ENCODE measurements at places on chromosomes 5 and 9.

DNA sequence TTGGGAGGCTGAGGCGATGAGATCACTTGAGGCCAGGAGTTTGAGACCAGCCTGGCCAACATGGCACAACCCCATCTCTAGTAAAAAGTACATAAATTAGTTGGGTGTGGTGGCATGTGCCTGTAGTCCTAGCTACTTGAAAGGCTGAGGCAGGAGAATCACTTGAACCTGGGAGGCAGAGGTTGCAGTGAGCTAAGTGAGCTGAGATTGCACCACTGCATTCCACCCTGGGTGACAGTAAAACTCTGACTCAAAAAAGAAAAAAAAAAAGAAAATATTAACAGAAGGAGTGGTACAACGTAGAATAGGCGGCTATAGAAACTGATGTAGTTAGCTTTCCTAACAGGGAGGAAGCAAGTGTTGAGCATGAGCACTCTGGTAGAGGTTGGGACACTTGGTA is 59.9 kb downstream of the PBX3 start:
- no peak for DNase-seq

DNA sequence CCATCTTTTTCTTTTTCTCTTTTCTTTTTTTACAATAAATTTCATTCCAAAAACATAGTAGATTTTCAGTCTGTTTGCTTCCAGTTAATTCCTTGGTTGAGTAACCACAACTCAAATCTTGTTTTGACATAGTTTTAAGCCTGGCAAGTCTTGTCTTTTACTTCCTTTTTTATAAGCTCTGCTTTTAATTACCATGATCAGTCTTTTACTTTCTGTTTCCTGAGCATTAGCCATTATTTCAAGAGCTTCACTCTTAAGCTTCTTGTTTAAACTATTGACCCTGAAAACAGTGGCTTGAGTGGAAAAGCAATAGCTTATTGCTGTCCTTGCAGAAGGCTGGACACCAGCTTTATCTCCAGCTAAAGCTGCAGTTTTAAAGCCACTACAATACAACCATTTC is 1363.3 kb downstream of the MAT2B start:
- no peak for DNase-seq

DNA sequence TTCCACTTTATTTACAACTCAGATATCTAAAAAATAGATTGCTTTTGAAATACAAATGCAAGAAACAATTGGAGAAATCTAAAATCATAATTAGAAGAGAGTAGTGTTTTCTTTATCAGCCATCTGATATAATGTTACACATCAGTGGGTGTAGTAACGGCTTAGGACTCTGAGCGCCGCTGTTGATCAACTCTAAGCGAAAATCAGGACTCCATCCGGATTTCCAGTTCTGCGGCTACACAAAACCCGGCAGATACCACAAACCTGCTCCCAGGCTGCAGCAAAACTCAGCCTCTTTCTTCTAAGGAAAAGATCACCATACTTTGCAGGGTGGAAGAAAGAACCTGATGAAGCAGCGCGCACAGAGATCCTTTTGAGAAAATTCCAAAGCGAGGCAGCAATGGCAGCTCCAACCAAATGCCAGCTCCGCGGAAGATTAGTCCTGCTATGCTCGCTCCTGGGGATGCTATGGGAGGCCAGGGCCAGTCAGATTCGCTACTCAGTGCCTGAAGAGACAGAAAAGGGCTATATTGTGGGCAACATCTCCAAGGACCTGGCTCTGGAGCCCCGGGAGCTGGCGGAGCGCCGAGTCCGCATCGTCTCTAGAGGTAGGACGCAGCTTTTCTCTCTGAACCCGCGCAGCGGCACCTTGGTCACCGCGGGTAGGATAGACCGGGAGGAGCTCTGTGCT is at the start of gene PCDHGA9:
Gene PCDHGA9 (plus strand): TSS at position 226 of the 691 bp plus-strand sequence. CDS start 175 bp downstream, at position 401.
- no peak for DNase-seq

- no peak for DNase-seq
Observed at GRCh38 chr9:76772686-76773445, 8.6 kb downstream of the PCA3 start.

DNA sequence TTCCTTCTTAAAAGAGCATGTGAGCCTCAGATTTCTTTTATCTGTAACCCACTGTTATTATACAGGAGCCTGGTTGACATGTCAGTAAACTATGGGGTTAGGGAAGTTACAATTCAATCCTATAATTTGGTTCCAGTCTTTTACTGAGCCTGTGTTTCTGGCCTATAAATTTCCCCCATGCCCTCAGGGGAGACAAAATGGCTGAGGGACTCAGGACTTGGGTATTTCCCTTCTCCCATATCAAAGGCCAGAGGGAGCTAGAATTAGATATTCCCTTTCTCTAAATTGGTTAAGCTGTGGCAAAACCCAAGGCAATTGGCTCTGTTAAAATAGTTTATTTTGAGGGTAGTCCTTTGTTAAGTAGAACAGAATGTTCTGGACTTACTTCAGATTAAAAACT is 823.2 kb downstream of the TLE1 start:
- DNase-seq: no peak

GRCh38 chr5:162323466-162323865 is 255.9 kb downstream of the GABRG2 start:
- no peak for DNase-seq

GRCh38 chr9:91789941-91790340 is 160.1 kb downstream of the ROR2 start:
- DNase-seq: no peak

DNA sequence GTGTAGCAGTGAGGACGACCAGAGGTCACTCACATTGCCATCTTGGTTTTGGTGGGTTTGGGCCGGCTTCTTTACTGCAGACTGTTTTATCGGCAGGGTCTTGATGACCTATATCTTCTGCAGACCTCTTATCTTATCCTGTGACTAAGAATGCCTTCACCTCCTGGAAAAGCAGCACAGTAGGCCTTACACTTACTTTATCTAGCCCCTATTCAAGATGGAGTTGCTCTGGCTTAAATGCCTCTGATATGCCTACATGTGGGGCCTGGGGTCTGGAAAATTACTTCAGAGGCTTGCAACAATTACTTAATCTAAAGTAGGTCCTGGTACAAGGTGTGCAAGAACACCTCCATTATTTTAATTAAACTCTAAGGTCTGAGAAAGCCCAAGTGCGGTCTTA is 86.9 kb upstream of the IL12B start:
- DNase-seq: no peak

GRCh38 chr5:26530305-26530704 is 508.1 kb downstream of the CDH9 start:
- no peak for DNase-seq

GRCh38 chr5:154031937-154032489 is 6.7 kb downstream of the FAM114A2 start:
- no peak for DNase-seq

DNA sequence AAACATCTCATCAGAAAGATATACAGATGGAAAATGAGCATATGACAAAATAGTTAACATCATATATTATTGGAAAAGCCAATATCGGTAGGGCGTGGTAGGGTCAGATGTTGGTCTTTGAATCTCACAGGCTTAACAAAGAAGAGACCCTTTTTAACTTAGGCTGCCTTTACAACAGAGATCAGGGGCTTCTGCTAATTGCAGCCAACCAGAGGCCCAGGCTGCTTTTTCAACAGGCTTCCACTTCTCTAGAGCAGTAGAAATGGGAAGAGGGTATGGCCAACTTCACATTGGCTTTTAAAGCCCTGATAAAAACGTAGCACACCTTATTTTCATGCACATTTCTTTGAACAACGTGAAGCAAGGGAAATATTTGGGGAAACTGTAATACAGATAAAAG is 764.3 kb upstream of the CTNND2 start:
- no peak for DNase-seq

DNA sequence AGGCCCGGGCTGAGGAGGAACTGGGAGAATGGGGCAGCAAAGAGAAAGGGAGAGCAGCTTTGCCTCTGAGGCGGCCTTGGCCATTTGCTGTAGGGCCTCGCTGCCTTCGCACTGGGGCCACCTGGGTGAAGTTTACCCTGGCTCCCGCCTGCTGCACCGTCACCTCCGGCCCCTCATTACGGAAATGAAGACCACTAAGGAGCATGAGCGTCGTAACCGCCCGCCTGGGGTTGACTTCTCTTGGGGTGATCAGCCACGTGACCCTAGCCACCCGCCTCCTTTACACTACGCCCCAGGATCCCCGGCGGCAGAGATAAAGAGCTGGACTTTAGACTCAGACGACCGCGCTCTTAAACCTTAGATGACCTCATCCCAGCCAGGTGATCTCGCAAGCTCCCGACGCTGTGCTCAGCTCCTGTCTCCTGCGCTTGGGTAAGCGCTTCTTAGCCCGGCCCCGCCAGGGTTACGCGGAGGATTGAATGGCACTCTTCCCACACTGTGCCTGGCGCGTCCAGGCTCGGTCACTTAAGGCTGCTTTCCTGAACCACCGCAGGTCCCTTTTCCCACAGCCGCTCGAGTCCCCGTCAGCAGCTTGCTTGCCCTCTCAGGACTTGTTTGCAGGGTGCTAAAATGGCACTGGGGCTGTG is 107.9 kb upstream of the LARP1 start:
- no peak for DNase-seq

DNA sequence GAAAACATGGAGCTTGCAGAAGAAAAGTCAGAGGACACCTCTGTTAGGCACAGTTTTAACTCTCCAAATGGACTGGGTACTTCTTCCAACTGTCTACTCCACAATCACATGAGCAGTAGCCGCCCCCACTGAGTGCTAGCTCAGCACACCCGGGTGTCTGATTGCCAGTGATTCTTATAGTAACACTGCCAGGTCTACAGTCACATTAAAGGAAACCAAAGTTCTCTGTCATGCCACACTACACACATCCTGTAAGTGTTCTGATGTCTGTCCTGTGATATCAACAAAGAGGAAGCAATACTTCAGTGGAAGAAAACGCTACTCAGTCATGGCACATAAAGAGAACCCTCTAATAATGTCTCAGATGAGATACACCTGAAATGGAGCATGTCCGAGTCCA is at the start of gene HAVCR2:
Gene HAVCR2 (minus strand): TSS at position 69 of the 400 bp plus-strand sequence. CDS start 61 bp downstream, at position 8.
- peak; percentile 22 for DNase-seq

GRCh38 chr9:7405924-7406604 is 393.5 kb downstream of the DMAC1 start:
- DNase-seq: no peak

- DNase-seq: no peak
Observed at GRCh38 chr9:103941104-103941503, 153.0 kb upstream of the SMC2 start.

- no peak for DNase-seq
Observed at GRCh38 chr5:1718669-1719068, 81.0 kb downstream of the MRPL36 start.

DNA sequence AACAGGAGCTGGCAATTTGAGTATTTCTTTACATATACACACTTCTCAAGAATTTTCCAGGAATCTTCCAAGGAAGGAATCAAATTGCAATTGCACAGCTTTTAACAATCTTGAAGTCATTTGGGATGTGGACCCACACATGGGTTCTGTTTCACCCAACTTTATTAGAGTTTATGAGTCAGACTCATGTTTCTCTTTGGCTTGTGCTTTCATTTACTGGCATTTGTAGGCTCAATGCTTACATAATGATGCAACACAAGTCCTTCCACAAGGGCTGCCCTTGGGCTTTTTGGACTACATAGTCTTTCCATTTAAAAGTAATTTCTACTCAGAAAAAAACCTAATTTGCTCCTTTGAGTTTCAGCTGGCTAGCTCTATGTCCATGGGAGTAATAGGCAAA is 4.6 kb upstream of the CDC37L1 start:
- DNase-seq: no peak

- DNase-seq: no peak
Observed at GRCh38 chr5:135850671-135851070, 16.2 kb downstream of the SLC25A48 start.

- DNase-seq: peak; percentile 87
Observed at GRCh38 chr9:1747417-1747967, 267.7 kb upstream of the SMARCA2 start.

GRCh38 chr9:124256517-124257069 is 1.2 kb upstream of the NEK6 start:
- DNase-seq: no peak
